ENCODE measurements at places on chromosomes 2 and 18.

DNA sequence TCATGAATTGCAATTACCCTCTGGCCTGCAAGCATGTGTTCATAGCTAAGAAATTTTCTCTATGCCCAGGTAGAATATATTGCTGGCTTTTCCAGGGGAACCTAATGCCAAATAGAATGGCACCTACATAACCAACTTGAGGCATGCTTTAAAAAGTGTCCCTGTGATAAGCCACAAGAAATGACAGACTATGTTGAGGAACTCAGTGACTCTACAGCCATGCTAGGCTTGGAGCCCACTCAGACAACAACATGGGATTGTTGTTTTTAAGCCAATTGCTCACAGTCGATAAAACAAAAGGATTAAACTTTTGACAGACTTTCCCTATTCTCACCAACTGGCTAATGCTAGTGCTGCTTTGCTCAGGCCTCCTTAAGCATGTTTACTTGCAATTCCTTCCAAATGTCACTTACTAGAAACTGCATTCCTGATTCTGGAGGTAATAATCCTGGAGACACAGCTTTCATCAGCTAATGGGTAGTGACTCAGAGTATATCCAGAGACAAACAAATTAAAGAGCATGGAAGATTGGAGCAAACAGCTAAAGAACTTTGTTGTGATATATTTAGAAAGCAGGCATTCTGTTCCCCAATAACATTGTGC is 249.0 kb downstream of the SLC8A1 start:
- no peak for DNase-seq

DNA sequence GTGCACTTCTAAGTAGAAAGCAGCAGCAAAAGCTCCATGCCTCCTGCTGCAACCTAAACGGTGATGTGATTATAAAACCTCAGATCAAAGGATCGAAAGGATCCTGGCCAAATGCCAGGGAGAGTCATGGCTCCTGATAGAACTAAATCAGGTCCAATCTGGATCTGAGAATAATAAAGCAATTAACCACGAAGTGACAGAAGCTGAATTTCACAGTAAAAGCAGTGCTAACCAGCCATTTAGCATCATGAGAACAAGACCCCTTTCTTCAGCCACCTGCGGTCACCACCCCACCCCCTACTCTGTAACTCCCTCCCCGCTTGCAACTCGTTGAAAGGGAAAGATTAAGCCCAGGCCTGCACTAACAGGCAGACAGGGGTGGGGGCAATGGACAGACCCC is 748.7 kb downstream of the BCL11A start:
- no peak for DNase-seq

DNA sequence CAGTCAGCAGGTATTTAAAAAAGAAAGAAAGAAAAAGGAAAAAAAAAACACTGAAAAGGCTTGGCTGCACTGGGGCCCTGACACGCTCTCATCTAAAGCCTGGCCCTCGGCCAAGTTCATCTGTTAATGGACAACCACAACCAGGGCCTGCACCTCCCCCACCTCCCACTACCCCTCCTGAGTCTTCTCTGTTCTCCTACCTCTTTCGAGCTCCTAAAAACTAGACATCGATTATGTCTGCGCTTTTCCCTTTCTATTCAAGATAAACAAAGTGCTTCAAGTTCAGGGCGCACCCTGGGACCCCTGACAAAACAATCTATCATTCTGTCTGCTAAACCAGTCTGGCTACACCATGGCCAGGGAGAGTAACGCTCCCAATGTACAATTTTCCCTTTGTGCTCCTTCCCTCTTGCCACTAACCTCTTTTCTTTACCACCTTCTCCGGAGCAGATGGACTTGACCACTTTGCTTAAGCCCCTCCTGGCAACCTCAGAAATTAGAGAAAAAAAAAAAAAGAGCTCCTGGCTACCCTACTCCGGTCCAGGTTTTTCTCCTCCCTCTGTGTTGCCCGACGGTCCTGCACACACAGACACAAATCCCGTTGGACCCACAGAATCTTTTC is 22.7 kb downstream of the BCL11A start:
- no peak for DNase-seq

- no peak for DNase-seq
Observed at GRCh38 chr2:72013726-72014125, 133.9 kb downstream of the CYP26B1 start.

DNA sequence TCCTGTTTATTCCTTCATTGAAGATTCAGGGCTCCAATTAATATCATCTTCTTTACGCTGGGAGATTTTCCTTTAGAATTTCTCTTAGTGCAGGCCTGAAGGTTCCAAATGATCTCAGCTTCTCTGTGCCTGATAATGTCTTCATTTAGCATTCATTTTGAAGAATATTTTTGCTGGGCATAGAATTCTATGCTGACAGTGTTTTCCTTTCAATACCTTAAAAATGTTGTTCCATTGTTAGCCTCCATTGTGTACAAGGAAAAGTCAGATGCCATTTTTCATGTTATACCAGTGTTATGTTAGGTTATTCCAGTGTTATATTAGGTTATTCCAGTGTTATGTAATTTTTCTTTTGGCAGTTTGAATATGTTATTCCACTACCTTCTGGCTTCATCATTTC is 14.9 kb upstream of the OR6B3 start:
- DNase-seq, result no peak

- no peak for DNase-seq
Observed at GRCh38 chr2:154813636-154814035, 115.1 kb downstream of the KCNJ3 start.

GRCh38 chr2:3476985-3477327 is 42.4 kb downstream of the ADI1 start:
- no peak for DNase-seq

DNA sequence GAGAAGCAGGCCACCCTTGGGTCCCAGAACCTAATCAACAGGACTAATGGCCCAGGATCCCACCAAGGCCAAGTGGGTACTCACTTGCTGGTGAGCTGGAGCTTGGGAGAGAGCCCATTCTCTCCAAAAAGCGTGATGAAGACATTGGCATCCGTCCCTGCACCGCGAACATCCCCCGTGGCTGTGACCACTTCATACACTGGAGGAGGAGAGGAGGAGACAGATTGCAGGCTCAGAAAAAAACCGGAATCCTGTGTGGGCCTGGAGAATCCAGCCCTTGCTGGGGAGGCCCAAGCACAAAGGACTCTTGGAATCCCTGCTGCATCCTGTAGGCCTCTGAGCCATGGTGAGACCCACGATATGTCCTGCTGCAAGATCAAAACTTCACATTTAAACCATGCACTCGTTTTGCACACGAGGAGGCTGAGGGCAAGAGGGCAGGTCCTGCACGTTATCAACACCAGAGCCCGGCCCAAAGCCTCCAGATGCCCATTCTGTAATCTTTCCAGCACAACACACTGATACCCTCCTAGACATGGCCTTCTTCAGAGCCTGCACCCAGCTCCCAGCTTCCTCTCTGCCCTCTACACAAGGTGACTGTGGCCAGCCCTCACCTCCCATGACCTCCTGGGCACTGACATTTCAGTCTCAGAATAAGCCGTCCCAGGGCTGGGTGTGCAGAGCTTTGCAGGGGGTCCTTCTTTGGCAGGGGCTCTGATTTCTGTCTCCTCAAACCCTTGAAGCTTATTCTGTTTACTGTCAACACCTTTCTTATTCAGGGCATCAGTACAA is 7.8 kb downstream of the LOXHD1 start:
- no peak for DNase-seq

DNA sequence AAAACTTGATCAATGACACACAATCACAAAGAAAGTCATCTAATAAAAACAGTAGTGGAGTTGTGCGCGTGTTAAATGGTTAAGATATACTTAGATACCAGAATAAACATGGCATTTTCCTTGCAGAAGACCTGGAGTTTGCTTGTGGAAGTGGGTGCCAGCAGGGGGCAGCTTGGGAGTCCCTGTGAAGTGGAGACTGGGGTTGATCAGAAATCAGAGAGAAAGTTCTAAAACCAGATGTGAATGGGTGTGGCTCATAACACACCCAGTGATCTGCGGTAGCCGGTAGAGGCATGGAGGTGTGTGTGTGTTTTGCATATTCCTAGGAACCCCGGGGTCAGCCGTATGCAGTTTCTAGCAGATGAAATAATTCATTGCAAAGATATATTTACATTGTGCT is 300.1 kb upstream of the TRIB2 start:
- peak; percentile 50 for DNase-seq

GRCh38 chr2:200469708-200470211 is 40.1 kb downstream of the KCTD18 start:
- DNase-seq, result no peak

DNA sequence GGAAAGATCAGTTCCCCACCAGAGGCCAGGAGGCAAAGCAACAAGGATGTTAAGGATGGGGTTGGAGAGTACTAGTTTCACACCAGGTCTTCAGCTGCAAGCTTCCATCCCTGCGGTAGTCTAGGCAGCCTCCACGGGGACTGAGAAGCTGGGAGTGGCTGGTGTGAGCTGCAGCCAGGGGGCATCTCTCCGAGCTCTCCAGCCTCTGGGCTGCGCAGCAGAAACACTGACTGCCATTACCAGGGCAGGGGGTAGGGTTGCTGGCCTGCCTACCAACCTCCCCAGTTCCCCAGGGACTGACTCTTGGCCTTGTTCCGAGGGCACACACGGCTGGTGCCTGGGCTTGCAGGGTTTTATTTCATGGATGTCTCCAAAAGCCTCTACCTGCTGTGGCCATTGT is 15.9 kb downstream of the GATA6 start:
- DNase-seq, result no peak

GRCh38 chr2:159140070-159140769 is 146.3 kb downstream of the WDSUB1 start:
- DNase-seq, result no peak

- no peak for DNase-seq
Observed at GRCh38 chr2:182228073-182228473, 198.8 kb downstream of the PDE1A start.

DNA sequence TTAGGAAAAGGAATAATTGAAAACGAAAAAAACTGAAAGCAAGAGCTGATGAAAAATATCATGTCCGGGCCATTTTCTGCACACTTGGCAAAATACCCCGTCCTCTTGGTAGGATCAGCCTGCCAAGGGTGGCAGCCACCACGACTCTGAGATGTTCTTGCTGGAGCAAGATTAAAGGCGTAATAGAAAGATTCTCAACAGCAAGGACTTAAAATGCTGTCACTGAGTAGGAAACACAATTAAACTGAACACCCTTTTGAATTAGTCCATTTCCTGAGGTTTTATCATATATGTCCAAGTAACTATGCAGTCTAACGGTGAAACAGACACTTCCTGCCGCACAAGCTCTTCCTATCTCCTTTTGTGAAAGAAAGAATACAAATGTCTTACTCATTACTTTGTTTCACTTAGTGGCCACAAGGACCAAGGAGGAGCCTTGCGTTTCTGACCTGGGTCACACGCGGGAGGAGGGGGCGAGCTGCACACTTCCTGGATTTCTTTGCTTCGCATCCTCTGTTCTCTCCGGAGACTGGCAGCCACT is 222.7 kb downstream of the PIEZO2 start:
- DNase-seq, result no peak

DNA sequence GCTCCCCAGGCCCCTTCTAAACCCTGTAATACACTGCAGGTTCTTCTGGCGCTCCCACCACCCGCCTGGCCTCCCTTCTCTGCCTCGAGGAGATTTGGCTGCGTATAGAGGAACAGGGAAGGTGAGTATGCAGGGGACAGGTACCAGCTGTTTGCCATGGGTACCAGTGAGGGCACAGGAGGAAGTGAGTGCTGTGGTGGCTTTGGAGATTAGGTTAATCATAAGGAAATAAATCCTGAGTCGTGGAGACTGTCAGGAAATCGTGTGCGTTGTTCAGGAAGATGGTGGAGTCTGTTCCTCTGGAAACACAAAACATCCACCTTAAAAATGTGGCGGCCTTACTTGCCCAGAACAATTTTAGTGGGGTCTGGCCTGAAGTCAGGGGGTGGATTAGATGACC is 230.4 kb downstream of the FAM210A start:
- no peak for DNase-seq

DNA sequence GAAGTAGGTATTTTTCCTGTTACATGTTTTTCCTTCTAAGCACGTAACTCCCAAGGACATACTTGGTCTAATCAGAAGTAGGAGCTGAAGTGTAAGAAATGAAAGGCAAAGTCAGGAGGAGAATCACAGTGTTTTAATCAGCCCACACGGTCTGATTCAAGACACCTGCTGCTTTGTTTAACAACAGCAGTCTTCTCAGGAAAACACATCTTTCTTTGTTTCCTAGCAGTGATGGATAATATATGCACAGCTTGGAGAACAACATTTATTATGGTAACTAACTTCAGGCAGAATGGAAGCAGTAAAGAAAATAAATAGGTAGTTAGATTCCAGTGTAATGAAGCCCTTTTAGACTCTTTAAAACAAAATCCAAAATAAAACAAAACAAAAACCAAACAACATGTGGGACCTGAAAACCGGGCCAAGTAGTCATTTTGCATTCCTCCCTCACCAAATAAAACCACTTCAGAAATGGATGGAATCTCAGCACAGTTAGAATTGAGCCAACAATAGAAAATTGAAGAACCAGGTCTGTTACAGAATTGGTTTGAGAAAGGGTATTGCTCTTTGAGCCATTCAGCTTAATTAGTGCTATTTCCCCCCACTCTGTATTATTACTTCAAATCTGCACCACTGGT is 61.1 kb upstream of the UGP2 start:
- DNase-seq, result no peak

DNA sequence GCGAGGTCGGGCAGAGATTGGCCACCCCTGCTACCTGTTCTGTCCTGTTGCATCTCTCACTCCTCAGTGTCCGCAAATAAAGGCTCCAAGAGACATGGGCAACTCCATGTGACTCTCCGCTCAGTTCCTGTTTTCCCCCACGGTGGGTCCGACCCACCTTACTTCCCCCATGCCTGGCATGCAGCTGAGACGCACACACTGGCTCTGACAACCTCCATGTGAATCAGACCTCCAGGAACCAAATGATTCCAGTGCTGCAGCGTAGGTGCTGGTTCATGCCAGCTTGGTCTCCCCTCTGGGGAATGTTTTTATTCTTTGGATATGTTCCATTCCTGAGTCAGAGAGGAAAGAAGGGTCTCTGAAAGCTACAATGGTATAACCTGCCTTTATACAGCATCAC is 221.5 kb downstream of the SH3RF3 start:
- no peak for DNase-seq

DNA sequence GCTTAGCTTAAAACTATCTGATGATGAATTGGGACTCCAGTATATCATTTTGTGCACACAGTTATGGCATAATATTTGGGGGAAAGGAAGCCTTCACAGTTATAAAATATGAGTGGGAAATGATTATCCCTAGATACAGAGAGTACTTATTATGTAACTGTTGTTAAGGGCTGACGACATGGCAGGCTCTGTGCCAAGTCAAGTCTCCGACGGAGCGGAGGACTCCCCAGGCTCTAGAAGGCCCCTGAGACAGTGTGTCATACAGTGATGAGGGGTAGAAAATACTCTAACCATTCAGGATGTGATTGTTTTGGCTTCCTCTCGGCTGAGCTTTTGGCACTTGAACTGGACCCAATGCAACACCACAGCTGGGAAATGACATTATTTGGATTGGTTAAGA is 211.8 kb downstream of the SLC8A1 start:
- DNase-seq, result no peak
